Stimulated activated CD8-positive, alpha-beta memory T cell treated with anti-CD3 and anti-CD28 coated beads, Interleukin-4, amount 100 ng/mL, for 1 hour (primary cell): ENCODE measurements at places on chromosomes 5 and 9.

DNA sequence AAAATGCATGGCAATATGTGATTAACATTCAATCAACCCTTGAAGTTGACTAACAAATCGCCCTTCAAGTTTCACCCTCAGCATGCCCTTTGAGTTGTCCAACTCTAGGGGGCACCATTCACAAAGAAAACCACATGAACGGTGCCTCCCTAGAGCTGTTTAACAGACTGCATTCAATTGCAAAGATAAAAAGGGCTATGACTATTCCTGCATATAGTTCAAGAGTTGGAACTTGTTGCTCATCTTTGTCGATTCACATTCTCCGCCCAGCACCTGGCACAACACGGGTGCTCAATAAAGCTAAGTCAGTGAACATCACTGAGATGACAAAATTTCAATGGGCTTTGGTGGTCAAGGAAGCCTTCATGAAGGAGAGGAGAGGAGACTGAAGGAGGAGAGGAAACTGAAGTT lies 69.6 kb upstream of the SLC30A5 start:
- no peak for DNase-seq

DNA sequence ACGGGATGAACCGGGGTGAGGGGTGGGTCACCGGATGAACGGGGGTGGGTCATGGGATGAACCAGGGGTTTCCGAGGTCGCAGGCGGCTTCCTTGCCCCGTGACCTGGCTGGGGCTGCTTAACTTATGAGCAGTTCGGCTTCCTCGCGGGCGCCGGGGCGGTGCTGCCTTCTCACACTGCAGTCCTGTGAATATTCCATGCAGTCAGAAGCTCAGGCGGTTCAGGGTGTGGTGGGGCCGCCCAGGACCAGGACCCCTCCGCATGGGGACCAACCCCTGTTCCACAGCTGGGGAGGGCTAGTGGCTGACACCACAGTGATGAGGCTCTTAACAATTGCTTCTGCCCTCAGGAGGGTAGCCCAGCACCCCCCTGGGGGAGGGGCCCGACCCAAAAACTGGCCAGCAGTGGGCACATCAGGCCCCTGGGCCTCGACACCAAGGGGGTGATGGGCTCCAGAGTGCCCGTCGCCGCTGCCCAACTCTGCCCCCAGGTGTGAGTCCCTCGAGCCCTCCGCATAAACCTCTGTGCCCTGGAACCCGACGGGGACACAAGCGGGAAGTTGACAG lies 30.9 kb upstream of the SLC9A3 start:
- DNase-seq, result no peak

GRCh38 chr5:7897014-7897600 lies 28.2 kb downstream of the MTRR start:
- no peak for DNase-seq

DNA sequence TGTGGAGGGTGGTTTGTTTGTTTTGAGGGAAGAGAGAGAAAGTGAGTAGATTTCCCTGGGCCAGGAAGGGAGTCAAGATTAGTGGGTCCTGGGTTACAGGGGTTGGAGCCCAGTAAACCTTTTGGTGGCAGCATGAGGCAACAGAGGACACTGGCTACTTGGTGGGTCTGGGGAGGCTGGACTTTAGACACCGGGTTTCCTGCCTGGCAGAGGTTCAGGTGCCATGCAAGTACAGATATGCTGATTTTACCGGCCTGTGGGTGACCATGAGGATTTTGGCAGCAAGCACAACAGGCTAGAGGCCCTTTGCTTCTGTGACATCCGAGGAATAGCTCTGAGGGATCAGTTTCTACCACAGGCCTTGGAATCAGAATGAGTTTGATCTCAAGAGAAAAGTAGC lies 18.9 kb downstream of the MAST4 start:
- no peak for DNase-seq

GRCh38 chr5:173143567-173143966 lies 764 bp upstream of the BNIP1 start:
- no peak for DNase-seq

DNA sequence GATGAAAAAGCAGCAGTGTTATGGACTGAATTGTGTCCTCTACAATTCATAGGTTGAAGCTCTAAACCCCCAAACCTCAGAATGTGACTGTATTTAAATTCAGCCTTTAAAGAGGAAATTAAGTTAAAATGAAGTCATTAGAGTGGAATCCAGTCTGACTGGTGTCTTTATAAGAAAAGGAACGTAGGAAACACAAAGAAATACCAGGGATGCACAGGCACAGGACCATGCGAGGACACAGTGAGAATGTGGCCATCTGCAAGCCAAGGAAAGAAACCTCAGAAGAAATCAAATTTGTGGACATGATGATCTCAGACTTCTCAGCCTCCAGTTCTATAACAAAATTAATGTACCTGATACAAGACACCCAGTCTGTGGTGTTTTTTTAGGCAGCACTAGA lies 971.2 kb upstream of the CDH9 start:
- no peak for DNase-seq

GRCh38 chr5:58759745-58760144 lies 176.9 kb downstream of the RAB3C start:
- DNase-seq, result no peak

DNA sequence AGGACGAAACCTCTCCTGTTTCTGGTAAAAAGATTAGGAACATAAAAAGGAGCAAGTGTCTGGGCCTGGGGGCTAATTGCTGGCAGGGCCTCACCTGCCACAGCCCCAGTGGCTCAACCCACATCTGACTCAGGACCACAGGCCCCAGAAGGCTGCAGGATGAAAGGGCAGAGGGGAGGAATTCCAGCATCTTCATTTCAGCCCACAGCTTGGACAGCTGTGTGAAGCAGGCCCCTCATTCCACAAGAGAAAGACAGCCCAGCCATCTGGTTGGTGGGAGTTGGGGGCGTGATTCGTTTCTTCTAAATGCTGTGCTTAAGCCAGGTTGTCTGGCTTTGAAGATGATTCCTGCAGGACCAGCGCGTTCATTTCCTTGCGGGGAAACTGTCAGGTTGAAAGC lies 29.1 kb downstream of the NKX2-5 start:
- DNase-seq, result no peak

DNA sequence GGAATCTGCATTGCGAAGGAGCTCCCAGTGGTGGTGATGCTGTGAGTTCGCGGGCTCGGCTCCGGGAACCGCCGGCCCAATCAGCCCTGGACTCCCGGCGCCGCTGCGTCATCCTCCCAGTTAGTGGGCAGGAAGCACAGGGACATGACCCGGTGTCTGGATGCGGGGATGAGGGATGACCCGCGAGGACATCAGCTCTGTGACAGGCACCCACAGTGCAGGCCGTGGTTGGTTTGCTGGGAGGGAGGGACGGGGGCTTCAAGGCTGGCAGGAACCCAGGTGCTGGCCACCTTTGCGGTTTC lies 996 bp downstream of the NXNL2 start:
- no peak for DNase-seq

- DNase-seq, result no peak
Observed at GRCh38 chr5:10533226-10533625, 30.6 kb upstream of the ANKRD33B start.

- no peak for DNase-seq
Observed at GRCh38 chr9:16207161-16207560, 654.3 kb downstream of the CCDC171 start.

GRCh38 chr9:27679338-27679737 lies 106.1 kb upstream of the C9orf72 start:
- DNase-seq, result no peak

DNA sequence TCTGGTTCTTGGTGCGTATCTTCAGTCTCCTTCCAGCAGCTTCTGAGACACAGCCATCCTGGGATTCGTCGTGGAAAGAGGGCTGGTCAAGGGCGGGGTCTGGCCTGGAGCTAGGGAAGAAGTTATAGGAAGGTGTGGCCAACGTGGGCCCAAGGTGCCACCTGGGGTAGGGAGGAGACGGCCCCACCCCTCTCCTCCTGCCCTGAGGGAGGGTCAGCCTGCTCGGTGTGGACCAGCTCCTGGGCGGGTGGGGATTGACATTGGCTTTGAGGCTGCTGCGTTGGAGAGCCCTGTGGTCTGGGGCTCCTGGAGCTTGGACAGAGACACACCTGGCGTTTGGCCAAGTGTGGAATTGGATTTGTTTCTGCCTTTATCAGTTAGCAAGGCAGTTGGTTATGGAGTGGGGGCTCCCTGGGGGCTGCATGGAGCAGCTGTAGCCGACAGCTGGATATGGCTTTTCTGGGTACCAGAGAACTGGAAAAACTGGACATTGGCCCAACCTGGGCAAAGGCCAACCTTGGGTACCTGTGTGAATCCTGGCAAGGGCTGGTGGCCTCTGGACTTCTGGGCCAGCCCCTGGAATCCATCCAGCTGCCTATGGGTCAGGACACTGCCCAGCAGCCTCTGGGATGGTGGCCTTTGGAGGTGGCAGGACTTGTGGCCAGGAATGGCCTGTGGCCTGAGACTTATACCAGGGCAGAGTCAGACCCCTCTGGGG lies 75.7 kb upstream of the PPP1R26 start:
- no peak for DNase-seq

GRCh38 chr9:117098331-117098730 lies 316.5 kb downstream of the ASTN2 start:
- no peak for DNase-seq

DNA sequence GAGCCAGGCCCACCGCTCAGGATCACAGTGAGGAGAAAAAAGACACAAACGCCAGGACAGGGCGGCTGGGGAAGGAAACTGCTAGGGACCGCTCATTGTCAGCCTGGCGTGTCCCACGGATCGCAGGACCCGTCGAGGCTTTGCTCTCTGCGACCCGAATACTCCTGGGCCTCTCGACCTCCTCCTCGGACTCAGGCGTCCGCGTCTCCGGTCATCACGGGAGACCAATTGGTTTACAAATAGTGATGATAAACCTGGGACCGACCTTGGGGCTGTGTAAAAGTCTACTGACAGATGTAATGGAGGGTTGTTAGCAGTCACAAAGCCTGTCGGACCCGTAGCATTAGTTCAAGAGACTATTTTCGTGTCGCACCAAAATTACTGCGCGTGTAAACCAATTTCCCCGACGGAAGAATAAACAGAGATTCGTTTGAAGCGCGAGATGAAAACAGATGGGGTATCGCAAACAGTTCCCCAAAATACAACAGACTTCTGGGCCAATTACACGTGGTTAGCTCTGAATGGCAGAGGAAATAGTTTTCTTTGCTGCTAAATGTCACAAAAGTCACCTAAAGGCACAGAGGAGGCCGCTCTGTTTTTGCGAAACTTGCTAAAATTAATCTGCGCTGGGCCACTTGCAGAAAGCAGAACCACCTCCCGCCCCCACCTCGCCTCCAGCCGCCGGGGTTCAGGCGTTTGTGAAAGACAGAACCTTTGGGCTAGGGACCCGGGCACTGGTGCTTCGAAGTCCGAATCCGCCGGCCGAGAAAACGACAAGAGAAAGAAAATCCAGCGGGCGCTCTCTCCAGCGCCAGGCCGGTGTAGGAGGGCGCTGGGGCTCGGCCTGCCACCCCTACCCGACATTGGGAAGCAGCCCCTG lies 67.6 kb downstream of the FOXD1 start:
- DNase-seq, result no peak

DNA sequence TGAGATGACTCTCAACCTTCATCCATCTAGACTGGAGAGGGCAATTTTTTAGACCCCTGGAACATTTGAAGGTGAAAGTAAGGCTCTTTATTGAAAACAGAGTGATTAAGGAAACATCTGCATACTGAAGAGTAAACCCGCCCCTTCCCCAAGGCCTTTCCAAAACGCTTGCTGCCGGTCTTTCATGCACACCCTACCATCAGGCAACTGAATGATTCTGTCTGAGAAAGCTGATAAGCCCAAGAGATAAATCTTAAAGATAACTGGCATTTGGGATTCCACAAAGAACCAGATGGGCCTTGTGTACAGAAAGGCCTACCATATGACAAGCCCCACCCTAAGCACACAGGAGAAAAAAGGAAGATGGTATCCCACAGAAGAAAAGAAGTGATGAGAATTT lies 54.4 kb upstream of the PIK3R1 start:
- no peak for DNase-seq

DNA sequence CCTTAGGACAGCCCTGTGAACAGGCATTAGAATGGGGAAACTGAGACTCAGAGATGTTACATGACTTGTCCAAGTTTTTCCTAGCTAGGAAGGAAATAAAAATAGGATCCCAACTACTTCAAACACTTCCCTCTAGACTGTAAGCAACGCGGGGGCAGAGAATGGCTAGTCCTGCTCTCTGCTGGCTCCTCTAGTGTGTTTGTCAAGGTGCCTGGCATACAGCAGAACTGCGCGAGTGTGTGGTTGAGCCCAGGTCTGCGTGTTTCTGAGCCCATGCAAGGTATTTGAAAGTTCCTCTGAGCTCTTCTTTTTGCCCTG lies 152.5 kb downstream of the MACROH2A1 start:
- no peak for DNase-seq

- no peak for DNase-seq
Observed at GRCh38 chr9:135179976-135180375, 92.5 kb downstream of the OLFM1 start.

DNA sequence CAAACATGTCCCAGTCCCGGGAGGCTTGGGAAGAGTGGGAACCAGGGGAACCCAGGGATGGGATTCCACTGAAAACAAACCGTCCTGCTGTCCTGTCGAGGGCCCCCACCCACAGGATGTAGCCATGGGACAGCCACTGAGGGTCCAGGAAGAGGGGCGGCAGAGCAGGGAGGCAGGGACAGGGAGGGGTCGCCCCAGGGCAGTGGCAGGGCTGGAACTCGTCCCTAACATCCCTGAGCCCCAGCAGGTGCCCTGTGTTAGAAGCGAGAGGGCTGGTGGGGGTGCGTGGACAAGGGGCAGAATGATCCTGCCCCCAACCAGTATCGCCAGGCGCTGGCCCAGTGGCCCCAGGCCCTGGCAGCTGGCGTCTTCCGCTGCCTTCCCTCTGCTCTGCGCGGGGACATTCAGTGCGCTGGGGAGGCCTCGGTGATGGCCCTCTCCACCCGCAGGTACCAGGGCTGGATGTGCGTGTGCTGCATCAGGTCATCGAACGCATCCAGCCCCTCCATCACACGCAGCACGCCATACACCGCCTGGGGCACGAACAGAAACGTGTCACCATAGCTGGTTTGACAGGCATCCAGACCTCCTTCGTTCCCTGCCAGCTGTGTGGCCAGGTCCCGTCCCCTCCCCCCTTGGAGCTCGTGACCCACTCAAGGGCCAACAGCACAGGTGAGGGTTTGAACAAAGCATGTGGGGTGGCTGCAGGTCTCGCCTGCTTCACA lies 6.6 kb downstream of the PTGES2 start:
- DNase-seq, result no peak

GRCh38 chr5:37816331-37816730 lies 23.5 kb downstream of the GDNF start:
- no peak for DNase-seq

DNA sequence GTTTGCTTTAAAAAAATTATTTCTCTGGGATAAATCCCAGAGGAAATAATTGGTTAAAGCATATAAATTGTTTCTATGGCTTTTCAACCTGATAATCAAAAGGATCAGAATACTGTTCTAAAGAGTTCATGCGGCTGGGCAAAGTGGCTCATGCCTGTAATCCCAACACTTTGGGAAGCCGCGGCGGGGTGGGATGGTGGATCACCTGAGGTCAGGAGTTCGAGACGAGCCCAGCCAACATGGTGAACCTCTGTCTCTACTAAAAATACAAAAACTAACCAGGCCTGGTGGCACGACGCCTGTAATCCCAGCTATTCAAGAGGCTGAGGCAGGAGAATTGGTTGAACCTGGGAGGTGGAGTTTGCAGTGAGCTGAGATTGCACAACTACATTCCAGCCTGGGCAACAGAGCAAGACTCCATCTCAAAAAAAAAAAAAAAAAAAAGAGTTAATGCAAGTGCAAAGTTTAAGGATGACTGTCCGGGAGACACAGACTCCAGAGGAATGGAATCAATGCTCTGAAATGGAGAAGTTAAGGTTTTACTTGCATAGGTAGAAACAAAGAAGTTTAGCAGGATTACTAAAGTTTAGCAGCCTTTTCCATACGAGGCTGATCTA lies 16.6 kb upstream of the GRHPR start:
- no peak for DNase-seq

- DNase-seq, result no peak
Observed at GRCh38 chr9:80223897-80224296, 652.1 kb downstream of the TLE4 start.
